KG1 (cell line): ENCODE measurements at places on chromosomes 6 and 20.

DNA sequence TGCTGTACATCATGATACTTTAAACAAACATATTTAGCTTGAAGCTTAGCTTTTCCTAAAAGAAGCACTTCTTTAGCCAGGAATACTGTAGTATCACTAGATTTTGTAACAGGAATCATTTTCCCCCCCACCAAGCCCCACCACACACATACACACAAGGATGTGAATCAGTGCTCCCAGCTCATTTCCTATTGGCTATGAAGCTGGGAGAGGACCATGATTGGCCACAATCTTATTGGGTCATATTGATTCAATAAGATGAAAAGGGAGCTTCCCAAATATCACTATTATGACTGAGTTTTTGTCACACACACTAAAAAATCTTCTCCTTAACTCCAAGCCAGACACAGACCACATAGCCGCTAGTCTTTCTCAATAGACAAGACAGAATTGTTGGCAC is 140.5 kb upstream of the TNFAIP3 start:
- no peak for DNase-seq

DNA sequence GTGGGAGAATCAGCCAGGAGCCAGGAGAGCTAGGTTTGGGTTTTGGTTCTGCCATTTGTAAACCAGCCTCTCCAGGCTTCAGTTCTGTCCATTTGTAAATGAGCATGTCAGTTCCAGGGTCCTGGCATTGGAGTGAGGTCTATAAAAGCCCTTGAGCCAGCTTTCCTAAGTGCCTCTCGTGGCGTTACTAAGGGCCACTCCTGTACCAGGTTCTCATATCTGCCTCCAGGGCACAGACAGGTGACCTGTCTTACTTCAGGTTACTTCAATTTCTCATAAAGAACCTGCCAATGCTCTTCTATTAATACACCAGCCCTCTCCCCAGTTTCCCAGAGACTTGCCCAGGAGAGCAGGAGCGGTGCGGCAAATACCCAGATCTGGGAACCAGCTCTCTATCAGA is 101.9 kb downstream of the VEGFA start:
- DNase-seq: no peak

- no peak for DNase-seq
Measured at GRCh38 chr20:1283522-1284510, 17.7 kb downstream of the SNPH start.

DNA sequence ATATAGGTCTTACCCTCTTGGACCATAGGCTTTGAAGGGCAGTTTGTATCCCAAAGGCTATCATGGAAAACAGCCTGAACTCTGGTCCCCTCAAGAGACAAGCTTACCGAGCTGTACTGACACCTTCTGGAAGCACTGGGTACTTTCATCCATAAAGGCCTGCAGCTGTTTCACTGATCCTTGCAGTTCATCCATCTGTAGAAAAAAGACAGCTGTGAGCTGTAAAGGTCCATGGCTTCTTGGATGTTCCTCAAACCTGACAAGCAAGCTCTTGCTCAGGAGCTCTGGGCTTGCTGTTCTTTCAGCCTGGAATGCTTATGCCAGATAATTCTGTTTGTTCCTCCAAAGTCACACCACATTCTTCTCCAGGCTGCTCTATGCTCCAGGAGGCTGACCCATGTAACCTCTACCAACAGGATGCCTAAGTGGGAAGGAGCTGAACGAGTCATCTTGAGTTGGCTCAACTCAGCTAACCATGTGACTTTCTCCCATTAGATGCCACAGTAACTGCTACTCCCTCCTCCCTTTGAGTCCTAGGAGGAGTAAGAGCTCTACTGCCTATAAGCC is 8.8 kb upstream of the NDRG3 start:
- DNase-seq: peak; percentile 9

DNA sequence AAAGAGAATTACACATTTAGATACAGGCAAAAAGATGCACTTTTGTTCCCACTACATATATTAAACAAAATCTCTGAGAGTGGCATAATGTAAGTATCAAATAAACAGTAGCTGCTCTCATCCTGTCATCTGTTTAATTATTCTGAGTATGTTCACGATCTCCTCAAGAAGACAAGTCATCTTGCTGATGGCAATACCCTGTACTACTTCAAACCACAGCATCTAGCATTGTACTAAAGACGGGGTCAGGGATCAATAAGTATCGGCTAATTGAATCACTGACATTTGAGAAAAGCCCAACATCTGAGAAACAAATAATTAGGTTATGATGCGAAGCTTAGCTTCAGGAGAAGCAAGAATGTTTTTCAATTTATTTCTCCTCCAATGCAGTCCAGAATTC is 175.1 kb downstream of the PTPRK start:
- DNase-seq: no peak

DNA sequence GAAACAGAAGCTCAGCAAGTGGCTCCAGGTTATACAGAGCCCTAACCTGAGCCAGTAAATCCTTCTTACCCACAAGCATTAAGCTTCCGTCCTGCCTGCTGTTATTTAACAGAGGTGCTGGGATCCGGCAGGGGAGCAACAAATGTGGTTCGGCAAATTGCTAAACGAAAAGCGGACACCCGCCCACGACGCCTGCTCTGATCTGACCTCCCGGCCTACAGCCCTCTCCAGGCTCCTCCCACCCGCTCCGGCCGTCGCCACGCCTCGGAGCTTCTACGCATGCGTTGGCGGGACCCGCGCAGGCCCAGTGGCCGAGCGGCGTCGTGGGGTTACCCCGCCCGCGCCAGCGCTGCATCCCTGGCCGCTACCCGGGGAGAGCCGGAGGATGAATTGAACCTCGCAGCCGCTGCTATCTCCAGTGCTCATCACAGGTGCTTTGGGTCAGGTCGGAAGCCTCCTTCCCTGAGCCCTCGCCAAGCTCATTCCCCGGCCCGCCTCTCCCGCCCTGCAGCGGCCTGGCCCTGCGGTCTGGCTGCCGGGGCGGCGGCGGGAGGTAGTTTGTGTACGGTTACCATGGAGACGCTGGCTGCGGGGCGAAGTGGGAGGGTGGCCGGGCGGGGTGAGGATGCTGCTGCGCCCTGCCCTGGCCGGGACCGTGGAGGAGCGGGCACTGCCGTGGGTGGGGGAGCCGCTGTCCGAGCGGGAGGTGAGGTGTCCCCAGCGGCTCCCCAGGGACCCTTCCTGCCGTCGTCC is at the start of gene ARMC2:
TSS of gene ARMC2 (plus strand) at position 307 of the 753 bp plus-strand sequence. CDS start 5,846 bp downstream, outside the sequence.
- DNase-seq: peak; percentile 89

DNA sequence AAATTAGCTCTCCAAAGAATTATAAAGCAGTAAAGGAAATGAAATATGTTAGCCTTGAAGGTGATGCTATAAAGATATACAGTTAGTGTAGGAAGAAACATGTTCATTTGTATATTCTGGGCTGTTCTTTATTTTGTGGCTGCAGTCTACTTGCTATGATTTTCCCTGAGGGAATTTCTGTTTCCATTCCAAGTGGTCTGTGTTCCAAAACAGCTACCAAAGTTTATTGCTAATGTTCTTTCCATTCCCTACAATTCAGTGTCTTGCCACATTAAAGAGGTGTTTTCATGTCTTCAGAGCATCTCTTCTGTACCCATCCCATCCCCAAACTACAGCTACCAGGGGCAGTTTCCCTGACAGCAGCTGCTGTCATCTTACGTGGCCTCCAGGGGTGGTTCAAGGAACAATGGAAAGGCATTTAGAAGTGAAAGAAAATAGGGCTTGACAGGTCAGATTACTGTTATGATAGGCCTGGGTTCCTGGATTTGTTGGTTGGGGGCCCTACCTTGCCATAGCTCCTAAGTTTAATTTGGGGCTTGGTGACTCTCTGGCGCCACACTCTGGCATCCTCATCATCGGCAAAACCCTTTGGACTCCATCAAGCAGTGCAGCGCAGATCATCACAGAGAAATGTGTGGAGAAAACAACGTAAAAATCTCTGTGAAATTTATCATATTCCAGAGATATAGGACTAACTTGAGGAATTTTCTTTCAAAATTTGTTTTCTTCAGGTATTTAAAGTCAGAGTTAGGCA is 33.8 kb upstream of the AIG1 start:
- peak; percentile 3 for DNase-seq

- no peak for DNase-seq
Measured at GRCh38 chr6:163486821-163487220, 72.3 kb downstream of the QKI start.
